ENCODE measurements at places on chromosomes 5 and 9. TPM values are rescaled to one million over a fixed set of nuclear protein-coding genes. Genes with fewer than 3 reads are reported as not detected.

The SPATA31A7 gene
- total RNA-seq = not detected

The SGCD gene
- 4.8 TPM for total RNA-seq

The CPLANE1 gene
- total RNA-seq = 4.1 TPM

The ARSK gene
- total RNA-seq = 7.5 TPM

The KCNV2 gene
- not detected for total RNA-seq

The SH3GL2 gene
- 0.07 TPM for total RNA-seq

The LCN9 gene
- not detected for total RNA-seq

The SLC34A3 gene
- total RNA-seq = 0.15 TPM

The BSPRY gene
- total RNA-seq = 0.07 TPM

The PCDHB5 gene
- total RNA-seq = 1.3 TPM

The CARD9 gene
- total RNA-seq = 1.1 TPM

The PCDHA4 gene
- total RNA-seq = 1.8 TPM

The PCDHGB5 gene
- 1.9 TPM for total RNA-seq
